ENCODE measurements at places on chromosomes 2 and 18. TPM values are rescaled to one million over a fixed set of nuclear protein-coding genes. Genes with fewer than 3 reads are reported as not detected.

GRCh38 chr2:218047536-218048225, 21.4 kb upstream of the RUFY4 start:
- DNase-seq = no peak

DNA sequence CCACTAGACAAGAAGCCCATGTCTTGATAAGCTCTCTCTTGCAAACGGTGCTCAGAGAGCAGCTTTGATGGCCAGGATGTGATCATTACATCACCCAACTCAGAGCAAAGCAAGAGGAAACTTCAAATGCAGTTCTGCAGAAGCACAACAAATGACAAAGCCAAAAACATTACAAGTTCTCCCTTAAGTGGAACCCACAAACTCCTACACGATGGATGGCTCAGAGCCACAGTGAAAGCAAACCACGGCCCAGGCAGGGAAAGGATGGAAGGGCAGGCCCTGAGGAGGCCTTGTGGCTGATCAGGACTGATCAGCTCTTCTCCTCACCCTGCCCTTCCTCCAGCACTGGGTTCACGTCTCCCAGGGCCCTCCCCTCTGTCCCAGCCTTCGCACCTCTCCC, 326.4 kb downstream of the EIPR1 start:
- no peak for DNase-seq

Gene TEKT4
- total RNA-seq = 0.19 TPM

Gene KCNJ3
- total RNA-seq = 1.1 TPM

- DNase-seq = no peak
These were observed 46.8 kb upstream of the PTPRM start for GRCh38 chr18:7520200-7520785.

GRCh38 chr2:16015210-16015902, 75.0 kb downstream of the MYCN start:
- DNase-seq = no peak

Gene CYRIA
- total RNA-seq = 10.8 TPM

Gene C2orf78
- not detected for total RNA-seq

DNA sequence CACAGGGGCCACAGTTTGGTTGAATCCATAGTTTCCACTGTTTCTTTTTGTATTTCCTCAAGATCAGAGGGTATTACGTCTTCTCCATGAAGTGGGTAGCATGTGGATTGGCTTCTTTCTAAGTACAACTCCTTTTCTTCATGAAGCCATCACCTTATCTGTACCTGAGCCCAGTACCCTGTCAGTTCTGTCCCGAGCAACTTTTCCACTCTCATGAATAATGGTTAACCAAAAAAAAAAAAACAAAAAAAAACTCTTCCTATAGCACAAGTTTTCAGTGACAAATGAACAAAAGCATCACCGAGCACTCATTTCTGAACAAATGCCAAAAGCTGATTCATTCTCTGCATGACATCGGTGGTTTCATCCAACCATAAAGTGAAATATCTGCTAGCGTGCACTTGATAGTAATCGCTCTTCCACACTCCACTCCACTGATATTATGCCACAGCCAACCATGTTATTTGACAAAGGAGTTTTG, 53.0 kb upstream of the CCDC150 start:
- no peak for DNase-seq

Gene LOXHD1
- total RNA-seq = 0.50 TPM

DNA sequence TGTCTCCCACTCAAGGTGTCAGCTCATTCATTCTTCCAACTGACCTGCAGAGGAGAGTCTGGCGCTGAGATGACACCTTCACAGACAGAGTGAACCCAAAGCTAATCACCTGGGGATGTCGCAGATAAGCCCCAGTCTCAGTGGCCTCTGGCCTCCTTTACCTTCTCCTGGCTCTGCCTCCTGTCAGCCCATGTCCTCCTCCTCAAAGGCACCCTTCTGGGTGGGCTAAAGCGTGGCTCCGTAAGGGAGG, 194.1 kb downstream of the MIB1 start:
- DNase-seq = no peak

DNA sequence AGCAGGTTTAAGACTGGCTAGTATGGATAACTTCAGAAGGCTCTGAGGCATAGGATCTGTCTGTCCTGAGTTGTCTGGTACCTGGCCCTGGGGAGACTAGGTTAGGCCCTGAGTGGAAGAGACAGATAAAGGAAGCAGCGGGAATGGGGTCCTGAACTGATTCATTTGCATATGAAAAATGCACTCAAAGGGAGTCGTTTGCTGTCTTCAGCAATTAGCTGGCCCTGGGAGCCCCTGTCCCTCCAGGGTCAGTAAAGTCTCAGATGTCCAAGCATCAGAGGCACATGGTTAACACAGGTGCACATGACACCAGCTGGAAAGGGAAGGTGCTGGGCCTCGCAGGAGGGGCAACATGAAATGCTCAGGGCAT, 172.4 kb downstream of the ACOXL start:
- no peak for DNase-seq

DNA sequence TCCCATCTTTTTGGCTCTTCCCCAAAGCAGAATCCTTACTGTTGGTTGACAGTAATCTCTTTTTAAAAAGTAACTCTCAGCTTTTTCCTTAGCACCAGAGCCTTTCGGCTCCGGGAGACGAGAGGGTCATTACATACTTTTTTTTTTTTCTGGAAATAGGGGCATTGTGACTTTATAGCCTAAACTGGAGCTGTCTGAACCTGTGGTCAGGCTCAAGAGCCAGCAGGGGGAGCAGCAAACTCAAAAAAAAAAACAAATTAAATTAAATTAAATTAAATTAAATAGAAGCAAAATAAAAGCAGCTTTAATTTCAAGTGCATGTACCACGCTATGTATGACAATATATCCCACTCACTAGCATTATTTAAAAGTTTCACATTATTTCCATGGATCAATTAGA, 156.6 kb downstream of the DTNA start:
- DNase-seq = no peak

GRCh38 chr2:20602803-20603202, 48.1 kb downstream of the HS1BP3 start:
- no peak for DNase-seq

Gene SPDYA
- 0.58 TPM for total RNA-seq

- DNase-seq = no peak
These were observed 38.1 kb downstream of the ALPK2 start for GRCh38 chr18:58590839-58591238.

Gene DPP4
- 2.9 TPM for total RNA-seq

- DNase-seq = no peak
These were observed 25.6 kb downstream of the FAP start for GRCh38 chr2:162217598-162217997.
